ENCODE measurements at places on chromosomes 13 and 19.

GRCh38 chr19:34667349-34668076 lies 9.4 kb downstream of the SCGB2B2 start:
- no peak for DNase-seq

DNA sequence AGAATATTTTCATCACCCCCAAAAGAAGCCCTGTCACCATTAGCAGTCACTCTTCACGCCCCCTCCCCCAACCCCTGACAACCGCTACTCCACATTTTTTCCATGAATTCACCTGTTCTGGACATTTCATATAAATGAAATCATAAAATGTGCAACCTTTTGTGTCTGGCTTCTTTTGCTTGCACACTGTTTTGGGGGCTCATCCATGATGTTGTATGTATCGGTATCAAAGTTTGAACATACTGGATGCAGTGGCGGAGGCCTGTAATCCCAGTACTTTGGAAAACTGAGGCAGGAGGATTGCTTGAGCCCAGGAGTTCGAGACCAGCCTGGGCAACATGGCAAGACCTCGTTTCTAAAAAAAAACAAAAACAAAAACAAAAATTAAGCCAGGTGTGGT lies 7.2 kb downstream of the GADD45B start:
- no peak for DNase-seq

GRCh38 chr13:48749699-48750473 lies 96.2 kb downstream of the CYSLTR2 start:
- peak; percentile 63 for DNase-seq

- DNase-seq, result no peak
These were observed 400.5 kb upstream of the SLC10A2 start for GRCh38 chr13:103466761-103467160.

DNA sequence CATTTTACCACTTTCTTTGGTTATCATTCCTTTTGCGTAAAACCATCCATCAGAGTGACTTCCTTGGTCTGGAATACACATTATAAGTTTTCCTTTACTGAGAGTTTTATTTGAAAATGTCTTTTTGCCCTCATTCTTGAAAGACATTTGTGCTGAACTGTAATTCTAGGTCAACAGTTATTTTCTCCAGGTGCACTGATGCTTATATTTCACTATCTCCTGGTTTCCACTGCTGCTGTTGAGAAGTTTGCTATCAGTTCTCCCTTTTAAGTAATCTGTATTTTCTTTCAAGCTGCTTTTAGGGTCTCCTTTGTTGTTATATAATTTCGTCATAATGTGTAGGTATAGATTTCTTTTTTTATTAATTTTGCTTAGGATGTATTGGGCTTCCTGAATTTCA lies 160.0 kb downstream of the DCT start:
- DNase-seq, result no peak

DNA sequence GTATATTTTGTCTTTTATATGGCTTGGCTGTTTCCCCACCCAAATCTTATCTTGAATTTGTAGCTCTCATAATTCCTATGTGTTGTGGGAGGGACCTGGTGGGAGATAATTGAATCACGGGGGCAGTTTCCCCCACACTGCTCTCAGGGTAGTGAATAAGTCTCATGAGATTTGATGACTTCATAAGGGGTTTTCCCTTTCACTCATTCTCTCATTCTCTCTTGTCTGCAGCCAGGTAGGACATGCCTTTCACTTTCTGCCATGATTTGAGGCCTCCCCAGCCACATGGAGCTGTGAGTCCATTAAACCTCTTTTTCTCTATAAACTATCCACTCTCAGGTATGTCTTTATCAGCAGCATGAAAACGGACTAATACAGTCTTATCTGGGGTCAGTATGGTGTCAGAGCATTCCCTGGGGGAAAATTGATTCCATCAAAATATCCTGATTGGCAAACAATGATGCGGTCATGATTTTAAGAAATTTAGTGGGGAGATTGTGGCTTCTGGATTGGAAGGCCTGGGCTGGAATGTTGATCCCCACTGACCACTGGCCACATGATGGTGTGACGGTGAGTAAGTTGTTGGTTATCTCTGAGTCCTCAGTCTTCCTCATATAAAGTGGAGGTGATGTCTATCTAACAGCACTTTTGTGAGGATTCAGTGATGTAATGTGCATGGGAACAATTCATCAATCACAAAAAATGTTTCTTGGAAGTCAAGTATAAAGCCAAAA lies 27.5 kb upstream of the ANKRD10 start:
- no peak for DNase-seq

Data from GM20000 (cell line).